ENCODE measurements at places on chromosomes 6 and 20. TPM values are rescaled to one million over a fixed set of nuclear protein-coding genes. Genes with fewer than 3 reads are reported as not detected.

DNA sequence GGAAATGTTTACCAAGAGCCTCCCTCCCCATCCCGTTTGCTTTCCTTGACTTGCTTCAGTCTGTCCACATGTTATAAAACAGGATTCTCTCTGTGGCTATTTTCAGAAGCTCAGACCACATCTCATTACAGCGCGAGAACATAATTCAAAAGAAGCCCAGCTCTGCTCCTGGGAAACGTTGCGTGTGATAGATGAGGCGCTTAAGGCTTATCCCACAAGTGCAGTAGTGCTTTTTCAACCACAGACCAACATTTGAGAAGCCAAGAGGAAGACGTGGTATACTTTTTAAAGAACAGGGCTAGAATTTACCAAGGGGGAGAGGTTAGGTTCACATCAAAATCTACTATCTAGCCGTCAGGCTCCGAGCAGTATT, 239.5 kb downstream of the SLC24A3 start:
- no peak for DNase-seq

GRCh38 chr6:133635447-133635846, 253.5 kb upstream of the TCF21 start:
- peak; percentile 65 for DNase-seq

GRCh38 chr6:142071981-142072380, 60.7 kb upstream of the GJE1 start:
- no peak for DNase-seq

ETV7 gene
- total RNA-seq = not detected

KHDRBS2 gene
- total RNA-seq = not detected

HCRTR2 gene
- total RNA-seq = not detected

SLC35F1 gene
- total RNA-seq = not detected
